Stimulated activated CD4-positive, alpha-beta T cell treated with anti-CD3 and anti-CD28 coated beads, TNF-alpha, amount 100 ng/mL, for 24 hours (primary cell): ENCODE measurements at places on chromosomes 12 and 14.

GRCh38 chr12:91381309-91381804 is 198.7 kb upstream of the DCN start:
- no peak for DNase-seq

GRCh38 chr12:2046957-2047356 is 5.8 kb upstream of the CACNA1C start:
- DNase-seq: no peak

DNA sequence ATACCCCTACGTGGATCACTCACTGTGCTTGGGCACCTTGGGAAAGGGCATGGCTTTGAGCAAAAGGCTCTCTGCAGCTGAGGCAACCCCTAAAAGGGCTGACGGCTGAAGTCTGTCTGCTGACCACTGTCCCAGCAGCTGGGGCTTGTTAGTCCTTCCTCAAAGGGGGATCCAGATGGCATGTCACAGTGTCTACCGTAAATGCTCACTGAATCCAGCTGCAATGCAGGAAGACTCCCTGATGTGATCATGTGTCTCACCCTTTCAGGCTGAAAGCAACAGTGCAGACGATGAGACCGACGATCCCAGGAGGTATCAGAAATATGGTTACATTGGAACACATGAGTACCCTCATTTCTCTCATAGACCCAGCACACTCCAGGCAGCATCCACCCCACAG is 12.4 kb downstream of the OAS1 start:
- DNase-seq: no peak

- no peak for DNase-seq
Measured at GRCh38 chr12:110312581-110313360, 31.7 kb downstream of the ATP2A2 start.

- no peak for DNase-seq
Measured at GRCh38 chr12:64893961-64894360, 69.5 kb downstream of the TBC1D30 start.

GRCh38 chr14:55707365-55707804 is 127.4 kb downstream of the KTN1 start:
- DNase-seq: no peak

DNA sequence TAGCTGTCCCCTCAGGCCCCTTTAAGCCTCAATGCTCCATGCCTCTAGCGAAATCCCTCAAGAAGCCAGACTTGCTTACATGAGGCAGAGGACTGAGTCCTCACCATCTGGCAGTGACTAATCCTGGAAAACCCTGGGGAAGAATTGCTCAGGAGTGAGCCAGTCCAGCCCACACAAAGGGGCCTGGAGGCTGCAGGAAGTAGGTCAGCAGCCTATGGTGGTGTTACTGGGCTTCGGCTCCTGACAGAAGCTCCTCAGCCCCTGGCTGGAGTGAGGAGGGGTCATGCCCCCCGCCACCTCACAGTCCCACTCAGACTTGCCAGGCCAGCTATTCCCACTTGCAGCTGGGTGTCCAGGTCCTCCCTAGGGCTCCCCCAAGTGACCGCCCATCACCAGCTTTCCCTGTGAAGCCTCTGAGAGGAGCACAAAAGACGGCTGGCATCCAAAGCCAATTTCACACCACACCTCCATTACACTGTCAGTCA is 250.5 kb downstream of the DPF3 start:
- no peak for DNase-seq

- no peak for DNase-seq
Measured at GRCh38 chr14:104531421-104532190, 48.0 kb upstream of the C14orf180 start.

GRCh38 chr12:127292736-127293135 is 974.2 kb upstream of the TMEM132C start:
- no peak for DNase-seq

DNA sequence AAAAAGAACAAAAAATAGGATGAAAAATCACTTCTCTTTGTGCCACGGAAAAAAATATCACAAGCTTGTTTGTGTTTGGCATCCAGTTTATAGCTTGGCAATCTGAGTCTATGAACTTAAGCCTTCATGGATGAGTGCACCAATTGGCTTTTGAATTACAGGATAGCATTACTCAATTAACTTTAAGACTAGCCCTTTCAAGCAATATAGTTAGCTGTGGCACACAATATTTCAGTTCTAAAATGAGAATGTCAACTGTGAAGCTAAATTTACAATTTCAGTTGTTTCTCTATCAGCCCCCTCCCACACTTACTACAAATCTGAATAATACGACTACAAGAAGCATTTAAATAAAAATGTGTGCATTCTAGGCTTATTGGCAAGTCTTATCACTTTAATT is 8.3 kb downstream of the RERG start:
- no peak for DNase-seq

DNA sequence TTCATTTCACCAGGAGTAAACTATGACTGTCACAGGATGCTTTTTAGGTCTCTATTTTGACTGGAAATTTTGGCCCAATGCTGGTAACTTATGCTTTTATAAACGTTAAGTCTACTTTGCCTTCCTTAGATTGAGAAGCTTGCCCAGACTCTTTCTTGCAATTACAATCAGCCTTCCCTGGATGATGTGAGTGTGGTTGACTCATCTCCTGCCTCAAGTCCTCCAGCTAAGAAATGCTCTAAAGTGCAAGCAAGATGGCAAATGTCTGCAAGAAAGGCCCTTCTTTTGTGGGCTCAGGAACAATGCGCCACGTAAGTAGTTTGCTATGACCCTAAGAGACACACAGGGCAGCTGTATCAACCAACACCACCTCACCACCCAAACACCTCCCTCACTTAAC is 96.9 kb downstream of the SYNE2 start:
- DNase-seq: no peak

GRCh38 chr14:74856366-74856765 is 19.6 kb downstream of the PROX2 start:
- no peak for DNase-seq

DNA sequence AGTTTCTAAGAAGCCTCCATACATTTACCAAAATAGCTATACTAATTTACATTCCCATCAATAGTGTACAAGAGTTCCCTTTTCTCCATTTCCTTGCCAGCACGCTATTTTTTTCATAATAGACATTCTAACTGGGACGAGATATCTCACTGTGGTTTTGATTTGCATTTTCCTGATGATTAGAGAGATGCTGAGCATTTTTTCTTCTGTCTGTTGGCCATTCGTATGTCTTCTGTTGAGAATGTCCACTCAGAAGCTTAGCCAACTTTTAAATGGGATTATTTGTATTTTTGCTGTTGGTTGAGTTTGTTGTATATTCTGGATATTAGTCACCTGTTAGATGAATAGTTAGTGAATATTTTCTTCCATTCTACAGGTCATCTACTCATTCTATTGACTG is 144.1 kb downstream of the PRKD1 start:
- DNase-seq: no peak

DNA sequence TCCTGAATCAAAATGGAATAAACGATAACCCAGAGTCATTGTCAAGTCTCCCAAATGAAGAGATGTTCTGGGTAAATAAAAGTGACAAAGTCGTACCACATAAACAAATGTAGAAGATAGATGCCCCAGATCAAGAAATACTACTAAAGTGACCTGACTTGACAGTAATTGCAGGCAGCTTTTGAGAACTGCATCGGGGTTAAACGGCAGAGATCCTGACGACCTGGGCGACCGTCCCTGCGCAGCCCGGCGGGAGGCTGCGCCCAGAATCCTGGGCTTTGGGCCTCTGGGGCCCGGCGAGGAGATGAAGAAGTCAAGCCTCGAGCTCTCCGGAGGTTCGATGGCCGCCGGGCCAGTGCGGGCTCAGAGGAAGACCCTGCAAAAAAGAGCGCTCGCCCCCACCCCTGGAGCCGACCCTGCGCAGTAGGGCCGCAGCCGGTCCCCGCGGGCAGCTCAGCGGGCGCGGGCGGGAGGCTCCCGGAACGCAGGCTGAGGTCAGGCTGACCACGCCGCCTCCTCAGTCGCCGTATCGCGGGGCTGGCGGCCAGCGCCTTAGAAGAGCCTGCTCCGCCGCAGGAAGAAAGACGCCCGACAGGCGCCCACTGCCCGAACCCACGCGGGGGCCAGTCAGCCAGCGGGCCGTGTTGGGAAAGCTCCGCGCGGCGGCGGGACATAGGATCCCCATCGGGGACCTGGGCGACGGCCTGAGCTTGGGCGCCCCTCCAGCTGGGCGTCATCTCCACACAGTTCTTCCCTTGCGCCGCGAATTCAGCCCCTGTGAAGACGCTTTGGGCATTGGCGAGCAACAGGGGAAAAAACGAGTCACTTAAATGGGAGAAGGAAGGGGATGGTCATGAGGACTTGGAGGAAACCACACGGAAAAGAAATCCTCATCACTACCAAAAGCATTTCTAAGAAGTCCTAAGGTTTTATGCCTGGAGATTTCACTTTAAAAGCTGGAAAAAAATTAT is 16.0 kb downstream of the NKX2-1 start:
- no peak for DNase-seq

DNA sequence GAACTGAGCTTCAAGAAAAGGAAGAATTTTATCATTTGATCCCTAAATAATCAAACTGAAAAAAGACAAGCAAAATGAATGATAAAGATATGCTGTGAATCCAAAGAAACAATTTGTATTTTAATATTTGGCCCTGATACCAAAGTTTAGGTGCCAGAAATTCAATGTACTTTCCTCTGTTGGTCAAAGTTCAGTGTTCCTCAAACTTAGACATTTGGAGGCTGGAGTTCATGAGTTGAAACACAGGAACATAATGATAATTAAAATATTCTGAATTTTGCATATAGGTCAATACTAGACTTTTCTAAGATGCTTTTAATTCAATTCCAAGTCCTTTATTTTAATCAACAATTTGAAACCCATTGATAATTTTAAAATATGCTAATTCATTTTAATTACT is 1007.7 kb upstream of the ATXN7L3B start:
- no peak for DNase-seq

- DNase-seq: no peak
Measured at GRCh38 chr12:103369929-103370328, 125.8 kb downstream of the C12orf42 start.

GRCh38 chr12:54417712-54418440 is 1.2 kb downstream of the ITGA5 start:
- DNase-seq: no peak

DNA sequence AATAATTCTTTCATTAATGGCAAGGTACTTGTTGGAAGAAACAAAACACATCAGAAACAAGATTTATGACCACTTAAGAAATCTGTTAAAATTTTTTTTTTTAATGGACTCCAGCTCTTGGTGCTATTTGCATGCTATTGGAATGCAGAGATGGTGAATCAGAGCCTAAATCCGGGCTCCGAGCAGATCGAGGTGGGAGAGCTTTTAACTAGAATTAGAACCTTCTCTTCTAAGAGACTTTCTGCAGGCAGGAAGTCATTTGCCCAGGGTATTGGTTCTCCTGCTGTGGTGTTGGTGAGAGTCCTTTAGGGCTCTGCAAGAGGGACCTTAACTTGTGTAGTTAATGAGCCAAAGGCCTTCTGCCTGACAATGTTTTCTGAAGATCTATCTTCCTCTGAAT is 419.4 kb downstream of the SNAPC1 start:
- no peak for DNase-seq

DNA sequence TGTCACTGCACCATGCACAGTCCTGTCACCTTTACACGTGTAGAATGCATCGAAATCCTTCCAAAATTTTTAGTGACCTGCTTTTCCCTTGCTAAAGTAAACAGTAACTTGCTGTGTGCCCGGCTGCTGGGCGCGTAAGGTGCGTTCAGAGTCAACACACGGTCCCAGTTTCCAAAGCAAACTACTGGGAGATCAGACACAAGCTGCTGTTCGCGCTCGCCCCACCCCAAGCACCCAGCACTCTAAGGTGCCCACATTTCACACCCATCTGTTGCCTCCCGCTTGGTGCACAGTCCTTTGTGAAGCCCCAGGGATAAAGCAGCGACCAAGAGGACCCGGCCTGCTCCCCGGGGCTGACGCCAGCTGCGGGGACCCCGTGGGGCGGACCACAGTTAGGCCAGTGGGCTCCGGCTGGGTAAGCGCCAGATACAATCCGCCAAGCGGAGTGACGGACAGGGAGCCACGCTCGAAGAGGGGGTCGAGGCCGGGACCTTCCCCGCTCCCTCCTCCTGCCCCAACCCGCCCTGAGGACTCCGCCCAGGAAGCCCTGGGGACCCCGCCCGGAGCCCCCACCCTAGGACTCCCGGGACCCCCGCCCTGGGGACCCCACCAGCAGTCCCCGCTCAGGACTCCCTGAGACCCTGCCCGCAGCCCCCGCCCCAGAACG is 633 bp downstream of the STX2 start:
- peak; percentile 22 for DNase-seq

DNA sequence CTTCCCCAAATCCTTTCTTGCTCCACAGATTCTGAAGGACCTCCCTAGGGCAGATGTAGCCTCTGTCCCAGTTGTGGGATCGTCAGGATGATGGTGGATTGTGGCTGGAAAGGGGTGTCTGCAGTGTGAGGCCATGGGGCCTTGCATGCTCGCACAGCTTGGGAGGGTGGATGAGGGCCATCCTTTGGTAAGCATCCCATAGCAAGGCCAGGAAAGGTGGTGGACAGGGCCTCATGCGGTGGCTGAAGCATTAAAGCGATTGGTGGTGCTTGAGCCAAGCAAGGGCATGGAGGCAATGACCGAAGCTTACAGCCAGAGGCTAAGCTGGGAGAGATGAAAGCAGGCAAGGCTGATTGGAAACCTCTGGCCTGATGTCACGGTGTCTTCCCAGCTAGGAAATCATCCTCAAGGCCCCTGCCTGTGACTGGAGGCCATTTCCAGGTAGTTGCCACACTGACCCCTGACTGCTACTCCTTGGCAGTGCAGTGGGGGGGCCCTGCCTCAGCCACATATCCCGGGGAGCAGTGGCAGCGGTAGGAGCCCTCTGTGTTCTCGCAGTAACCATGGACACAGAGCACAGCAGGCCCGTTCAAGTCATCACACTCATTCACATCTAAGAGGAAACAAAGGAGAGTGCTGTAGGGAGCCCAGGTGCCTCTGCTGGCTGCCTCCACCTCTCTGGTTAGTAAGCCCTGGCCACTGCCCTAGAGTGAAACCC is 7.0 kb downstream of the ISCA2 start:
- DNase-seq: no peak

DNA sequence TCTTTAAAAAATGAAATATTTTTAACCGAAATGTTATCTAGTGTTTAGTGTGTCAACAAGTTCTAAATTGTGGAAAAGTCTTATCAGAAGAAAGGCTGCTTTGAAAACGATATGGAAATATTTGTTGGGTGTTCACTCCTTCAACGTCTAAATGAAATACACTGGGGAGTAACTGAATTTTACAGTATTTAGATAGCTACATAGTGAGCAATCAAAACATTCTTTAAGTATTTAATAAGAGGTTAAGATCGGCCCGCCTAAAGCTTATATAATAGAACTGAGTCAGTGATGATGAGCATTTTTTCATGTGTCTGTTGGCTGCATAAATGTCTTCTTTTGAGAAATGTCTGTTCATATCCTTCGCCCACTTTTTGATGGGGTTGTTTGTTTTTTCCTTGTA is 228.3 kb downstream of the RAD51B start:
- DNase-seq: no peak

DNA sequence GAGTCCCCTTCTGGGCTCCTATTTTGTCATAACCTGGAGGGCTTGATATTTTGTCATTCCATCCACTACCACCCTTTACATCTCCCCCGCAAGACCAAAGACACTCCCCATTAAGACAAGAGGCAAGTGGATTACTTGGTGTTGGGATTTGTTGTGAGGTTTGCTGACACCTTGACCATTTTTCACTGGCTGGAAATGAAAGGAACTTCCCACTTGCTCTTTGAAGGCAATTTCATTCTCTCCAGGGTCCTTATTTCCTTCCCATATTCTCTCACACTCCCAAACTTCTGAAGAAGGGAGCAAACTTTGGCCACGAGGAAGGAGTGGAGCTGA is 14.9 kb downstream of the AGAP2 start:
- DNase-seq: no peak

- no peak for DNase-seq
Measured at GRCh38 chr12:107064687-107065086, 28.7 kb downstream of the CRY1 start.

GRCh38 chr12:67026487-67027246 is 242.5 kb upstream of the CAND1 start:
- DNase-seq: no peak
